ENCODE measurements at places on chromosomes 2 and 18.

DNA sequence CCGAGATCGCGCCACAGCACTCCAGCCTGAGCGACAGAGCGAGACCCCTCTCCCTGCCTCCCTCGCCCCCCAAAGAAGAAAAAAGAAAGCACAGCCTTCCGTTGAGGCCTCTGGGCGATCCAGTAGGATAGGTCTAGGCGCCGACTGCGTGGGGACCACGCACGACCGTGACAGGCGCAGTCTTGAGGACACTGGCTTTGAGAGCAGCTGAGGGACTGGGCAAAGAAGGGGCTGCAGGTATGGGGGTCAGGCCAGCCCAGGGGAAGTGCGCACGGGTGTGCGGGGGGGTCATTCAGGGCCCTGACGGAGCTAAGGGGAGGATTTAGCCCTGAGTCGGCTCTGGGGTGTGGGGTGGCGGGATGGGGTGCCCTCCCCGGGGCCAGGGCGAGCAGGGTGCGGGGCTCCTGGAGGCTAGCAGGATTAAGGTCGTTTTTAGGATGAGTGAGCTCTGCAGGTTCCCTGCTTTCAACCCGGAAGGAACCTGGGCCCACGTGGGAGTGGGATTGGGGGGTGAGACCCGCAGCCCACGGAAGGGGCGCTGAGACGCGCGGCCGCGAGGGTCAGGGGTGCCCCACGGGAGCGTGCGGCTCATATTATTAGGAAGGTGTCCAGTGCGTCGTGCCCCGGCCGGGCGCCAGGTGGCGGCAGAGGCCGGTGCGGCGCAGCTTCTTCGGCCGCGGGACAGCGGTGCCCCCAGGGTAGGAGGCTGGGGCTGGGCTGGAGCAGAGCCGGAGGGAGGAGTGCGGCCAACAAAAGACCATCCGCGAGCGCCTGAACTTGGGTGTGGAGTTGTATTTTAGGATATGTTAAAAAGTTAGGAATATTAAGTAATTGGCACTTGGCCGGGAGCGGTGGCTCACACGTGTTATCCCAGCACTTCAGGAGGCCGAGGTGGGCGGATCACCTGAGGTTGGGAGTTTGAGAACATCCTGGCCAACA is 20.5 kb upstream of the ZNF236 start:
- DNase-seq: peak; percentile 32

- no peak for DNase-seq
Observed at GRCh38 chr18:59038295-59039039, 101.2 kb upstream of the SEC11C start.

DNA sequence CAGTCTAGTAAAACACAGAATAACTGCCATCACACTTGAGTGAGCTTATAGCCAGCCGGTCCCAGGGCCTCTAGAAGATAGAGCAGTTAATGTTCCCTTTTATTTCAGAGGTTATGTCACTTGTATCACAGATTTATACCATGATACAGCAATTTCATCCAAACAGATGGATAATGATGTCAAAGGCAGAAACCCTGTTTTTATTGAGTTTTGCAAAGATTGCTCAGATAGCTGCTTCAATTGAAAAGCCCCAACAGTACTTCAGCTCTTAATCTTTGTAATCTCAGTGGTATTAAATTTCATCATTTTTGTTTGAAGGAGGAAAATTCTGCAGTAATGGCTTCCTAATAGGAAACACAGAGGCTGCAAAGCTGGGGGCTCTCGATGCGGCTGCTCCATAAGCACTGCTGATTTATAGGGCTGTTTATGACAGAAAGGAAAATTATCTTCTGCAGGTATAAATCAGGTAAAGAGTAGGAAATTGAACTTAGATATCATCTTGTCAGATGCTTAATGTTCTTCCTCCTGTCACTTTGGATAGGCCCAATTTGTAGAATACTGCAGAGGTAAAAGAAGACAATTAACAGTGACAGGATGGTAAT is 112.3 kb downstream of the LNPK start:
- no peak for DNase-seq

GRCh38 chr2:111703759-111704158 is 180.2 kb downstream of the ANAPC1 start:
- DNase-seq: no peak

DNA sequence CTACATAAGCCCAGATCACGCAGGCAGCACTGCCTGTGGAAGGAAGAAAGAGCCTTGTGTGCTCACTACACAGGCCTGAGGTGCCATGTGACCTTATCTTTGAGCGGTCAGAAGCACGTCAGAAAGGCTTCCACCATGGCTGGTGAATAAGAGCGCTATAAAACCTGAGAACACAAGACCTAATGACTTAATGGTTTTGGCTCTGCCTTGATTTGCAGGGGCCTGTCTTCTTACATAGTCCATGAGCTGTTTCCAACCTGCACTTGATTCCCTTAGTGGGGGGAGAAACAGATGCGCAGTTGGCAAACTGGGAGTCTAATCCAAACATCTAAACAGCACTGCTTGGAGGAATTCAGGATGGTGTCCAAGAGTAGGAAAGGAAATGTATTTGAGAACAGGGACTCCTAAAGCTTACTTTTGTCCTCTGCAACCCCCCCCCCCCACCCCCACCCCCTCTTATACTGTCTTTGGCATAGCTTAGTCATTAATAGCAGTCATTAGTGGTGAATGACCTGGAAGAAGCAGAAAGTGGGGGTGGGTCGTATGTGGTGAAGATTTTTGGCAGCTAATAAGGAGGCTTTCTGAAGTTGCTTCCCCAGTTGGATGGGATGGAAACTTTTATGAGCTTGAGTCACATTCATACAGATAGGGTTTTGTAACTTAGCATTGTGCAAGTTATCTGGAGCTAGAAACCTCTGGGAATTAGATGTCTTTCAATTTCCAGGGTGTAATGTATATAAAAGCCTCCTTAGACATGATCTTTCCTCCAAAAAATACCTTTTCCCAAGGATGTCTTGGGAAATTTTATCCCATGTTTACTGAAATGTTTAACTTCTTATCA is 454.1 kb downstream of the MEIS1 start:
- DNase-seq: no peak

DNA sequence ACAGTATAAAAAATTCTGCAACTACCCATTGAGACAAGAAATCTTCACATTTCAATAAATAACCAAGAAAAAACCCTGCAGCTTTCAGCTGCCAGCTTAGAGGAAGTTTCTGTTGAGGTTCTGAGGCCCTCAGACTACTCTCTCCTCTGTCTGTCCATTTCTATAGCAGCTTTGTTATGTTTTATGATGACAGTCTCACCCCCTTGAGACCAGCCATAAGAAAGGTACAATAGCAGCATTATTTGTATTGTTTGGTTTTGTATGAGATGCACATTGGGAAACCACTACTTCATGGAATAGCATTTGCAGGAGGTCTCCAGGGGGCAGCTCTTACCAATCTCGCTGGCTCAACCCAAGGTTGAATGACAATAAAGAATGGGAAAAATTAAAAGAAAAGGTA is 334.6 kb upstream of the VRK2 start:
- DNase-seq: no peak

- no peak for DNase-seq
Observed at GRCh38 chr18:44298566-44298965, 382.1 kb upstream of the SETBP1 start.

- no peak for DNase-seq
Observed at GRCh38 chr2:71787108-71787415, 333.7 kb downstream of the DYSF start.

DNA sequence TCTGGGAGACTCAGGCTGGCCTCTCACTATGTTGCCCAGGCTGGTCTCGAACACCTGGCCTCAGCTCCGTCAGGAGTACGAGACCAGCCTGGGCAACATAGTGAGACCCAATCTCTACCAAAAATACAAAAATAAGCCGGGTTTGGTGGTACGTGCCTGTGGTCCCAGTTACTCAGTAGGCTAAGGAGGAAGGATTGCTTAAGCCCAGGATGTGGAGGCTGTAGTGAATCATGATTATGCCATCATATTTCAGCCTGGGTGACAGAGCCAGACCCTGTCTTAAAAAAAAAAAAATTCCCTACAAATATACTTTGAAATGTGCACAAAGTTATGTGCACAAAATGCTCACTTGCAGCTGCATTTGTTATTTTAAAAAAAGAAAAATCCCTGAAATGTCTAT is 26.3 kb upstream of the AGAP1 start:
- DNase-seq: no peak

DNA sequence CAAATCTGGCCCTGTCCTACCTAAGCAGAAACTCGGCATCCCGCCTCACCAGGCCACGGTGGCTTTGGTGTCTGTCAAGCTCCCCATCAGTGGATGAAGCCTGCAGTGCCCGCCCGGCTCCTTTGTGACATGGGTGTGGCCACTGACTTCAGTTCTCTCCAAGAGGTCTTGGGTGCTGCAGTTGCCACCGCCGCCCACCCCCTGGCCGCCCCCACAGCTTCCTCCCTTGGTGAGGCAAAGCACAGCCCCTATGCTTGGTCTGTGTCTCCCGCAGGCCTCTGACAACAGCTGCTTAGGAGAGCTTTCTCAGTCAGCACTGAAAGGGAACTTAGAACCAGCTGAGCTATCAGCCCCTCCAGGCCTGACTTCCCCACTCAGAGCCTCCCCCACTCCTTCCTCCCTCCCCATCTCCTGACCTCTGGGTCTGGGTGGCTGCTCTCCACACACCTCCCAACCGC is 22.9 kb upstream of the GPR55 start:
- DNase-seq: no peak

DNA sequence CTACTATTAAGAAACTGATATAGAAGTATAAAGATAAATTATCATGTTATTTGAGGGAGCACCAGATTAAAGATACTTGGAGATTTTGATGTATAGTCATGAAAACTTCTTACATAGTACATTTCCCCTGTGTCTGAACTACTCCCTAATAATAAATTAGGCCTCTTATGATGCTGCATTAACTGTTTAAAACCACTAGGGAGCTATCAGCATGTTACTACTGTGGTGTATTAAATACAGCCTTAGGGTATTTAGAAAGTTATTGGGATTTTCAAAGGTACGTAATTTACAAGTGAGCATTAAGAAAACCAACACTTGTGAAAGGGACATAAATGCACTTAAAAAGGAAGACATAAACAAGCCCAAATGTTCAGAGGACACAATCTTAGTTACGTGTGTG is 714.0 kb downstream of the EPHA4 start:
- no peak for DNase-seq

DNA sequence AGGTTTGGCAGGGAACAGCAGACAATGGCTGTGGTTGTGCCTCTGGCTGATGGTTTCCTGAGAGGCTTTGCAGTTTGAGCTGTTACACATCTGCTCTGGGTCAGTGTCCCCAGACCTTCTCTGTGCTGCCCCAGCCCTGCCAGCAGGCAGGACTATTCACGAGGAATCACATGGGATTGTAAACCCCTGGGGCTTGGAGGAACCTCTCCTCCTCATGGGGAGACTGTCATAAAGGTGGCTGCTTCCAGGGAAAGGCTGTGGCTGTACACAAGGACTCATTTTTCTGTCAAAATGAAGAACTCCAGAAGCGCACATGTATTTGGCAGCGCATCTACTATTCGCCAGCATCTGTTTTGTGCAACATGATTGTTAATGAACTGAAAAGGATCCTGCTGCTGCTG is 142.6 kb upstream of the CYP1B1 start:
- DNase-seq: no peak

DNA sequence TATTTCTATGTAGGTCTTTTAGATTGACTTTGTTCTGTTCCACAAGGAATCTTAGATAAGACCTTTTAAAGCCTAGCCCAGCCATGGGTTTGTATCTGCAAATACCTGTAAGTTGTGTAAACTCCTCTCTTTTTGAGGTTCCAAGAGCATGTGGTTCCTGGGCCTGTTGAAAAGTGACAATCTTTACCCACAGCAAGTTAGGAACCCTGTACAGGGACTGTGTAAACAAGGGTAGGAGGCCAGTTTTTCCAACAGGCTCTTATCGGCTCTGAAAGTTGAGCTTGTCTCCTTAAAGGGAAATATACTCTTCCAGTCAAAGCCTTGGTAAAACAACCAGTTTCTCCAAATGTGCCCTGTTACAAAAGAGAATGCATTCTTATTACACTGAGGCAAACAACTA is 15.3 kb upstream of the ASXL3 start:
- no peak for DNase-seq

- no peak for DNase-seq
Observed at GRCh38 chr18:67475673-67476072, 40.8 kb downstream of the DSEL start.

GRCh38 chr2:183093857-183094657 is 15.5 kb downstream of the DUSP19 start:
- DNase-seq: no peak

DNA sequence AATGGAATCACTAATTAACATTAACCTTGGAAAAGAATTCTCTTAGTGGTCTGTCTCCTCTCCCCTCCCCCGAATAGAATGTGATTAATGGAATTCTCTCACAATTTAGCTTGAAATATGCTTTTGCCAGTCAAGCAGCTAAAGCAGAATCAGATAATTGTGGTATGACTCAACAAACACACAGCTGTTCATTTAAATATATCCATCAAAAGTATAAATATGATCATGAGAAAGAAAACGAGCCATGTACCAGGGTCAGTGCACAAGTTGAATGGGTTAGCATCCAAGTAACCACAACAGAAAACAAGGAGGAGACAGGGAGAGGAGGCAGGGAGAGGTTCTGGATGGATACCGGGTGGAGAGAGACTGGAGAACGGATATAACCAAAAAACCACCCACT is 66.9 kb downstream of the ACVR1 start:
- no peak for DNase-seq

Measured in putamen (tissue), 1 donor.